ENCODE measurements at places on chromosomes 12 and 14.

- DNase-seq = no peak
Measured at GRCh38 chr14:89424241-89424640, 7.2 kb upstream of the FOXN3 start.

DNA sequence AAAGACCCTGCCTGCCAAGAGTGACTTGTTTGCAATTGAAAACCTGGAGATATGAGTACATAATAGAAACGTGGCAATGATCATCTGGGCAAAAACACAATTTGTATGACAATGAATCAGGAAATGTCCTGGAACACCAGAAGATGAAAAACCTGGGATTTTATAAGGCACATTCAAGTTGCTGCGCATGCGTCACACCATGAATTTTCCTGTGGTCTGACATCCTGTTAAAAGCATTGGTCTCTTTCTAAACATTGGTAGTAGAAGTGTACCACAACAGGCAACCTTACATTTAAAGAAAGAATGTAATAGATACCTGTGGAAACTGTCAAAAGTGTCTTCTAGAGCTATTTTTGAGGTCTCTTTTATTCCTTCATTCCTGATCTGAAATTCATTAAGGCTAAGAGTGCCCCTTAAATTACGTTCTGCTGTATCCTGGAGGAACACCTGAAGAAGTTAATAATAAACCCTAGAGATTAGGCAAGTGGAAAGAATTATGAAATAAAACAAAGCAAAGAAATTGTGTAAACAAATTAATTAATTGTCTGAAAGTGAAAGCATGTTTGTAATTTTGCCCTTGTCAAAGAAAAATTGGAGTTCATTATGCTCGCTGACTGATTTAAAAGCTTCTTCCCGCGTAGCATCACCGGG is 676.5 kb downstream of the DIO2 start:
- DNase-seq = no peak

DNA sequence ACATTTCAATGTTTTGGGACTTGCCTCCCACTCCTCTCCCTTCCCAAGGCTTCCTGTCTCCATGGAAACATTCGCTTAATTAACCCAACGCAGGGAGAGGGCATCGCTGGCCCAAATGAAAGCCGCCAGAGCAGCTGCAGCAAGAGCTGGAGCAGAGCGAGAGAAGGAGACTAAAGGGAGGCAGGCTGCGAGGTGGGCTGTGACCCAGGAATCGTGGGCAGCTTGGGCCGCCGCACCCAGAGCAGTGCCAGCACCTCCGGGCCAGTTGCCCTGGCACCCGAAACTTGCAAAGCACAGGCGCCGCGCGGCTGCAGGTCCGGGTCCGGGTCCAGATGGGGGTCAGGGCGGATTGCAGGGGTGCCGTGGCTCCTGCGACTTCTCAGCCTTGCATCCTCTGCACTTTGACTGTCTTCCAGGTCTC is 43.5 kb upstream of the PTPRQ start:
- DNase-seq = peak; percentile 43

DNA sequence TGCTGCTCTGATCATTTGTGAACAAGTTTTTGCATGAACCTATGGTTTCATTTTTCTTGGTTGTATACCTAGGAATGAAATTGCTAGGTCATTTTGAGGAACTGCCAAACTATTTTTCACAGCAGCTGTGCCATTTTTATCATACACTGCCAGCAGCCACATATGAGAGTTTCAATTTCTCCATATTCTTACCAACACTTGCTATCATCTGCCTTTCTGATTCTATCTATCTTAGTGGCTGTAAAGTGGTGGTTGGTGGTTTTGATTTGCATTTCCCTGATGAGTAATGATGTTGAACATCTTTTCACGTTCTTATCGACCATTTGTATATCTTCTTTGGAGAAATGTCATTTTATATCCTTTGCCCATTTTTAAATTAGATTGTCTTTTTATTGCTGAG is 146.1 kb downstream of the C12orf75 start:
- DNase-seq = no peak

- no peak for DNase-seq
Measured at GRCh38 chr14:55256586-55256985, 14.6 kb upstream of the FBXO34 start.

- DNase-seq = no peak
Measured at GRCh38 chr12:93390549-93391297, 13.0 kb downstream of the NUDT4 start.

DNA sequence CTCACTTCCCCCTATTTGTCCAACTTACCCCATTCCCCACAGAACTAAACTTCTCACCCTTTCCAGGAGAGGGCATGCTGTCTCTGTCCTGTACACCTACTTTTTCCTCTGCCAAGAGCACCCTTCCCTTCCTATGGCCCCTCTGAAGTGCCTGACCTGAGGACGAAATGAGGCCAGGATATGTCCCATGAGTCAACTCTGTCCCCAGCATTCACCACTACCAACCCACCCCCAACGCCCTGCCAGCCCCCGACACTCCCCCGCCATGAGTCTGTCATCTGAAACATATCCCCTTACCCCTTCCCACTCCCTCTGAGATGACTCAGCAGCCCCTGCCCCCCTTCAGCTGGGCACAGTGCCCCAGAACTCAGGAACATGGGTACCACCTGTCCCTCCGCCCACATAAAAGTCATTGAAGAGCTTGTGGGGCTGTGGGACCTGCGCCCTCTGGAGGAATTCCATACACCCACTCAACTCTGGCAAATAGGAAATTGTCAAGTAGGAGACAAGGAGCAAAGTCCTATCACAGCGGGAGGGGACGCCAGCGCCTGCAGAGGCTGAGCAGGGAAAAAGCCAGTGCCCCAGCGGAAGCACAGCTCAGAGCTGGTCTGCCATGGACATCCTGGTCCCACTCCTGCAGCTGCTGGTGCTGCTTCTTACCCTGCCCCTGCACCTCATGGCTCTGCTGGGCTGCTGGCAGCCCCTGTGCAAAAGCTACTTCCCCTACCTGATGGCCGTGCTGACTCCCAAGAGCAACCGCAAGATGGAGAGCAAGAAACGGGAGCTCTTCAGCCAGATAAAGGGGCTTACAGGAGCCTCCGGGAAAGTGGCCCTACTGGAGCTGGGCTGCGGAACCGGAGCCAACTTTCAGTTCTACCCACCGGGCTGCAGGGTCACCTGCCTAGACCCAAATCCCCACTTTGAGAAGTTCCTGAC is 26.3 kb downstream of the ITGA7 start:
- DNase-seq = peak; percentile 82

GRCh38 chr12:106873983-106874382 is 81.7 kb upstream of the TMEM263 start:
- DNase-seq = no peak

DNA sequence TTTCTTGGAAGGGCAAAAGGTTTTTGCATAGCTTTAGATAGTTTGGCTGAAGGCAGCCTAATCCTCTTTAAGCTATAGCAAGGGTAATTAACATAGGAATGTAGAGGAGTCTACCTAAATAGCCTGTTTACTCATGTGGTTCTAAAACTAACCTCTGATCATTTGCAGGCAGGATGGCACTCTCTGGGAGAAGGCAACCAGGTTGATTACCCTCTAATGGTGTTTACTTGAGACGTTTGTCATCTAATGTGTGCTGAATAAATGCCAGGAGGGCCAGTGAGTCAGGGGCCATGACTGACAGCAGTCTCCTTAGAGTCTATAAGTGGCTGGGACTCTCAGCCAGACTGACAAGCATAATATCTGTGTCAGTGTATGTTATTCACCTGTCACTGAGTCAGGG is 286.4 kb downstream of the PCNX1 start:
- peak; percentile 17 for DNase-seq

DNA sequence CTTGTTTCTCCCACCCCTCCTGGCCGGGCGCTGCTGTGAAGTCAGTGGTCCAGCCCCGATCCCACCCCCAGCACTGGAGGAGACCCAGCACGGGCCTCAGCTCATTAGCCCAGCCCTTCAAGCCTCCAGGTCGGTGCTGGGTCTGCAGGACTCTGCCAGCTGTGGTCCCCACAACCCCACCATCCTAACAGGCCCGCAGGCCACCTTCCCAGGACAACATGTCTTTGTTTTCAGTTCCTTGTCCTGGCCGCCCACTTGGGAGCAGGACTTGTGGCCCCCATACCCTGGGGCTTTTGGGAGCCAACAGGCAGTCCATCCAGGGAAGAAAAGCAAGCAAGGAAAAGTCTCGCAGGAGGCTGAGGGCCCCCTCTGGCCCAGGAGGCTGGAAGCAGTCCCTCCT is 60.0 kb downstream of the HRK start:
- DNase-seq = no peak

GRCh38 chr12:15230751-15231150 is 9.5 kb upstream of the RERG start:
- DNase-seq = no peak

GRCh38 chr12:94686834-94687628 is 36.7 kb upstream of the TMCC3 start:
- DNase-seq = no peak

DNA sequence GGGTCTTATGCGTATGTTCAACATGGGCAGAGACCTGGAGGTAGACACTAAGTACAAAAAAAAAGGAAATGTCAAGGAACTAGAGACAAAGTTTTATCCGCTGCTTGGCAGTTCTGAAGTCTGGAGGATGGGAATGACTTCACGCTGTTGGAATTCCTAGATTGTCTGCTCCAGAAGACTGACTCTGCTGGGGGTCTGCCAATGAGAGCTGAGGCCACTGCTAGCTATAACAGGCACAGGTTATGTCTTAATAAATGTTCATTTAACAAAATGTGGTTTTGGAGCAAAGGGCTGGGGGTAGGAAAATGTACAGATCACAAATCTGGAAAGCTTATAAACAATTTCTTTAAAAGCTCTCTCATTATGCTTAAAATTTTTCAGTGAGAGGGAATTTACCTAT is 5.9 kb downstream of the RNASE8 start:
- DNase-seq = peak; percentile 28

GRCh38 chr12:2842948-2843347 is 8.1 kb upstream of the NRIP2 start:
- no peak for DNase-seq

- DNase-seq = no peak
Measured at GRCh38 chr12:51926064-51926632, 18.8 kb downstream of the ACVRL1 start.

DNA sequence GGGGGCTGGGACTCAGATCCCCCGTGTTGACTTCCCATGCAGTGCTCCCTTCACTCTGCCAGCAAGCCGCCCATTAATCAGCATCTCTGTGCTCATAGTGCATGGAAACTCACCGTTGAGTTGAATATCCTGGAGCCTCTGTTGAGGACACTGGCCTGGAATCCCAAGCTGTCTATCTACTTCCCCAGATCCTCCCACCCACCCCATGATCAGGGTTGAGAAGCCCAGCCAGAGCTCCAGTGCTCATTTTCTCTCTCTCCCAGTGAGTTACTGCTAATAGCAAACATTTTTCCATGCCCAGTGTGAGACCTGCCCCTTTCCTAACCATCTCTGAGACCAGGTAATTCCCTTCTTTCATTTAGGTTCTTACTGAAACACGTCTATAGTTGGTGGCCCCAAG is 88.2 kb downstream of the SLC24A4 start:
- no peak for DNase-seq

GRCh38 chr14:35088514-35088913 is 33.3 kb downstream of the PPP2R3C start:
- DNase-seq = no peak

DNA sequence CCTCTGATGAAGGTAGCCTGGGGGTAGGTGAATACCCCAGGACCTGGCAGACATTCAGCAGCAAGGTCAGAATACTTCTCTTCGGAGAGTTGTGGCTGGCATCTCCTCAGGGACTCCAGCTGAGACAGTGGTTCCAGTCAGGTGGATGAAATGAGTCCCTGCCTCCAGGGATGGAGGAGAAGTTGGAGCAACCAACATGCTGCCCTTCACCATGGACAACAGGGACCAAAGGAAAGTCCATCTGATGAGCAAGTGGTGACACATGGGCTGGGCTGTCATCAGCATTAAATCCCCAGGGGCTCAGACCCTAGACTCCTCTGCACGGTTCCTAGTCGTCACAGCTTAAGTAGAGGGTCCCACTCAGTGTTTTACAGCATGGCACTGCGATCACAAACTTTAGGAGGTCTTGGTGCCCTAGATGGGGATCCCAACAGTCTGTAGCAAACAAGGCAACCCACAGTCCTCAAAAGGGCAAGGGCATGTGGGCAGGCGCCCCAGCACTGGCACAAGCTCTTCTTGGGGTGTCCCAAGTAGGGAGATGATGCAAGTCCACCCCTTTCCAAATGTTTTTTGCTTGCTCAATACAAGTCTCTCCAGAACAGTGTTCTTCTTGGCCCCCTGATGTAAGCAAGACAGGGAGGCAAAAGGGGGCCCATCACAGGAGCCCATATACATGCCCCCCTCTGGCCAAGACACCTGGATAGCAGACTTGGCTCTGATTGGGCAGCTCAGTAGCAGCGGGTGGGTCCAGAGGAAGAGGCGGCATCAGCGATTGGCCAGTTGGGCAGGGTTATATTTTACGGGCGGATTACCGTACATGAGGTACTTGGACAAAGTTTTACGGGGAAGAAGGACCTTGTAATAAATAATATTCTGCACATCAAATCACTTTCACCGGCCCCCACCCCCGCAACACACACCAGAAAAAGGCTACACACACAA is 10.8 kb upstream of the CDH24 start:
- DNase-seq = no peak

DNA sequence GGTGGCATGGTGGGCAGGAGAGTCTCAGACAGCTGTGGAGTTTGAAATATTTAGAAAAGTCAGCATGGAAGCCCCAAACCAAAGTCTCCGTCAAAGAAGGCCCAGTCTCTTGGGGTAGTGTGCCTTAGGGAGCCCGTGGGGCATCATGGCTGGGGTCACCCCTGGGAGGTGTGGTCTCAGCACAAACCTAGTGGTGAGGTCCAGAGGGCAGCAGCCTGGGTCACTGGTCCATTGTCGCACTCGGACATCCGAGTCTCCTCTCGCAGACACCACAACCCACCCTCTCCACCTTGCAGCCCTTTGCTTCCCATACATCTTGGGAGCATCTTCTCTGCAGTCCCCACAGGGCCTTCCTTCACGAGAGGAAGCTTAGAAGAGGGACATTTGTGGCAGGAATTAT is 588.0 kb upstream of the TMEM132C start:
- no peak for DNase-seq

- no peak for DNase-seq
Measured at GRCh38 chr12:56243731-56244181, 13.9 kb downstream of the SLC39A5 start.

- no peak for DNase-seq
Measured at GRCh38 chr12:31783556-31783955, 54.7 kb upstream of the AMN1 start.

- DNase-seq = no peak
Measured at GRCh38 chr12:82730953-82731459, 44.3 kb downstream of the TMTC2 start.

GRCh38 chr12:110857528-110857927 is 10.7 kb downstream of the CCDC63 start:
- no peak for DNase-seq

- no peak for DNase-seq
Measured at GRCh38 chr12:67994046-67994445, 4.8 kb downstream of the IFNG-AS1 start.

- no peak for DNase-seq
Measured at GRCh38 chr12:11811008-11811407, 161.5 kb downstream of the ETV6 start.

Data from renal pelvis (tissue), 12 donors.